Lower lobe of right lung (tissue), 2 donors: ENCODE measurements at places on chromosomes 3 and 15. TPM values are rescaled to one million over a fixed set of nuclear protein-coding genes. Genes with fewer than 3 reads are reported as not detected.

GRCh38 chr15:100341750-100342560, at the start of gene ADAMTS17:
TSS of gene ADAMTS17 (minus strand) at chr15:100341975. CDS start at chr15:100341899, 76 bp downstream.
- H3K27me3 ChIP-seq: peaks cover 13% of the 10 kb centered on the region
- no peaks in the 10 kb centered on the region for H3K36me3 ChIP-seq
- peak; percentile 96 for DNase-seq

GRCh38 chr3:117278424-117279190, 569.0 kb downstream of the TUSC7 start:
- DNase-seq: no peak
- no peak overlapping the region for H3K27ac ChIP-seq
- H3K4me1 ChIP-seq: no peaks in the 10 kb centered on the region

The GCSAM gene
- total RNA-seq: 1.5 TPM

DNA sequence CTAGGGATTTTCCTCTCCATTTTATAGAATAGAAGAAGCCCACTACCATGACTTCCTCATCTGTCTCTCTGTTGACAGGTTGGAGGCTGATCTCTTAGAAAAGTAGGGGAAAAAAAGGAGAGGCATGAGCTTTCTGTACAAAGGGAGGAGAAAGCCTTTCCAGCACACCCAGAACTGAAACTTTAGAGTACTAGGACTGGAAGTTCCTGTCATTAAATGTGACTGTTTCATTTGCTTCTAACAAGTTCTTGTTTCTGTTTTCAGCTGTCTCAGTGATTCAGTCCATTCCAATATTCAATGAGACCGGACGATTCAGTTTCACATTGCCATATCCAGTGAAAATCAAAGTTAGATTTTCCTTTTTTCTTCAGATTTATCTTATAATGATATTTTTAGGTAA, 39.0 kb downstream of the INTS14 start:
- no peak overlapping the region for H3K27ac ChIP-seq
- H3K27me3 ChIP-seq: no peaks in the 10 kb centered on the region
- peaks cover 69% of the 10 kb centered on the region for H3K36me3 ChIP-seq
- no peak overlapping the region for H3K4me3 ChIP-seq

DNA sequence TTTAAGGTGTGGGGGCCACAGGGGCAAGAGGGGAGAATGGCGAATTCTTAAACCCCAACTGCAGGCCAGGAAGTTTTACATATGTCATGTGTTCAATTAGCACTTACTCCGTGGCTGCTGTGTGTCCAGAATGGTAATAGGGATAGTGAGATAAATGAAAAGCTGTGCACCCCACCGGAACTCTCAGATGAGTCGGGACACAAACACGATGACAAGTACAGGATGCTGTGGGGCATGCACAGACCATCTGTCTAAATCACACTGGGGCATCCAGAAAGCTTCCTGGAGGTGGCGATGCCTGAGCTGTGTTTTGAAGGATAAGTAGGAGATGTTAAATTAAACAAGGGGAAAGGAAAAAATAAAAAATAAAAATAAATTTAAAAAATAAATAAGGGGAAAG, 18.3 kb upstream of the TMEM158 start:
- H3K27ac ChIP-seq: no peak overlapping the region
- H3K4me3 ChIP-seq: no peak overlapping the region

DNA sequence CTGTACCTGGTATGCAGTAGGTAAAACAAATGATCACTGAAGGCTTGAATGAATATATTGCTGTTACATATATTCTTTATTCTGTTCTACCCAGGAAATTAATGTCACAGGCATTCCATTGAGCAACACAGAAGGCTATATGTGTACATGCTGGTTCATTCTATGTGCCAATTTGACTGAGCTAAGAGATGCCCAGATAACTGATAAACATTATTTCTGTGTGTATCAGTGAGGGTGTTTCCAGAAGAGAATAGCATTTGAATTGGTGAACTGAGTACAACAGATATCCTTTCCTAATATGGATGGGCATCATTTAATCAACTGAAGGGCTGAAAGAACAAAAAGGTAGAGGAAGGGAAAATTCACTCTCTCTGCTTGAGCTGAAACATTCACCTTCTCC, 886.8 kb downstream of the FHIT start:
- H3K27ac ChIP-seq: no peak overlapping the region
- H3K4me1 ChIP-seq: no peaks in the 10 kb centered on the region
- no peak for DNase-seq

DNA sequence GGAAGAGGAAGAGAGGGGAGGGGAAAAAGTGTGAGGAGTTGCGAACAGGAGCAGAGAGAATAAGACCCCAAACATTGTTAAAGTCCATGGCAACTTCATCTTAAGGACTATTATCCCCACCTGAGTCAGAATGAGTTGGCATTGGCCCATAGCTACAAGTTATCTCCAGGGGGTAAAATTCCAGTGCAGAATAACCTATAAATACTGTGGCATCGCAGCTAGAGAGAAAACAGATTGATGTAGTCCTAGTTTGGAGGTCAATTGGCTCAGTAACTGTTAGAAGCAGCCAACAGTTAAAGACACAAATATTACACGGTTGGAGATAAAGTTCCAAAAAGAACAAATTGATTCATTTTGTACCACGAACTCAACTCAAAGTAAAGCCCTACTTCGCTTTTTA, 313.9 kb upstream of the CCDC54 start:
- peaks cover 19% of the 10 kb centered on the region for H3K4me1 ChIP-seq
- no peaks in the 10 kb centered on the region for H3K36me3 ChIP-seq
- no peak for DNase-seq
- no peak overlapping the region for H3K4me3 ChIP-seq
- no peak overlapping the region for H3K27ac ChIP-seq

GRCh38 chr15:85010386-85011159, 28.9 kb downstream of the PDE8A start:
- no peak for DNase-seq

DNA sequence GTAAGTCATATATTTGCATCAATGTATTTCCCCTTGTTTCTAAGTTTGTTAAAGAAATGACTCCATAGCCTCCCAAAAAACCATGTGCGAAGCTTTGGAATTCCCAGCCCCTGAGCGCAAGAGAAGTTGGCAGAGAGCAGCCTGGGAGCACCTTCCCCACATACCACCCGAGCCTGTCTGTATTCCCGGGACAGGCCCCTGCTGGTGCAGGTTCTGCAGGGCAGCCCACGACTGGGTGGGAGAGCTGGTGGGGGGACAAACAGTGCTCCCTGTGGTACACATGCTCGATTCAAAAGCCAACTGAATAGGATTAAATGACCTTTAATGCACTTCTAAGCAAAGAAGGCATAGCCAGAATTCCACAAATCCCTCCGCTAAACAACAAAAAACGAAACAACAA, 74.6 kb upstream of the SNRPA1 start:
- no peaks in the 10 kb centered on the region for H3K4me1 ChIP-seq
- H3K27me3 ChIP-seq: no peaks in the 10 kb centered on the region
- H3K4me3 ChIP-seq: no peak overlapping the region

The ECE2 gene
- not detected for total RNA-seq

DNA sequence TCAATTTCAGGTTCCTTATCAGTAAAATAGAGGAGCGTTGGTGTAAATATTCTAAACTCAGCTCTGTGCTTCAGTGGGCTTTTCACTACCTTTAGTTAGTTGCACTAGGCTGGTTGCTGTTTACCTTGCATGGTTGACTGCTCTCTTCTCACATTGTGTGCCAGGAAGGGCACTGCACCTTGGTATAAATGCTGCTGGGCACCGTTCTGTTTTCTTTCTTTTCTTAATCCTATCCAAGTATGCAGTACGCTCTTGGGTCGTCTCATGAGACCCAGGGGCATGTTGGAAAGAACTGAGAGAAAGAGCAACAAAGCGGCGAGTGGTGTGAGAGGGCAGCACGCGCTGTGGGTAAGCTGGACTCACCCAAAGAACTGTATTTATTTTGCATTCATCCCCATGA, 22.4 kb downstream of the KCNMB2 start:
- no peak overlapping the region for H3K27ac ChIP-seq
- H3K4me1 ChIP-seq: no peaks in the 10 kb centered on the region
- H3K36me3 ChIP-seq: no peaks in the 10 kb centered on the region
- no peaks in the 10 kb centered on the region for H3K27me3 ChIP-seq
- no peak overlapping the region for H3K4me3 ChIP-seq
- DNase-seq: no peak

DNA sequence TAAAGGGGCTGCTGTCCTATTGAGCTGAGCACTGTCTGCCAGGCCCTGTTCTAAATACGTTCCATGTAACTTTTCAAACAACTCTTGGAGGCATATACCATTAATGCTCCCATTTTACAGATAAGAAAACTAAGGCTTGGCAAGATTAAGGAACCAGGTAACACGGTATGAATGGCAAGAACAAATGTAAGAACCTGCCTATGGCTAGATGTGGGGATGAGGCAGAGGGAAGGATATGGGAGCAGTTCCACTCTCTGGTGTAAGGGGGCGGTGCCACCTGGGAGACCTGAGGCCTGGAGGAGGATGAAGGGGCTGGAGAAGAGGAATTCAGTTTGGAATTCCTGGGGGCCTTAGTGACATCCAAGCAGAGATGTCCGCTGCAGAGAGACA, 3.8 kb upstream of the LMAN1L start:
- H3K36me3 ChIP-seq: peaks cover 6% of the 10 kb centered on the region
- H3K27ac ChIP-seq: no peak overlapping the region
- no peak overlapping the region for H3K4me3 ChIP-seq
- DNase-seq: no peak
- no peaks in the 10 kb centered on the region for H3K27me3 ChIP-seq

The FBN1 gene
- total RNA-seq: 75.3 TPM

The RASGRP1 gene
- 2.3 TPM for total RNA-seq

DNA sequence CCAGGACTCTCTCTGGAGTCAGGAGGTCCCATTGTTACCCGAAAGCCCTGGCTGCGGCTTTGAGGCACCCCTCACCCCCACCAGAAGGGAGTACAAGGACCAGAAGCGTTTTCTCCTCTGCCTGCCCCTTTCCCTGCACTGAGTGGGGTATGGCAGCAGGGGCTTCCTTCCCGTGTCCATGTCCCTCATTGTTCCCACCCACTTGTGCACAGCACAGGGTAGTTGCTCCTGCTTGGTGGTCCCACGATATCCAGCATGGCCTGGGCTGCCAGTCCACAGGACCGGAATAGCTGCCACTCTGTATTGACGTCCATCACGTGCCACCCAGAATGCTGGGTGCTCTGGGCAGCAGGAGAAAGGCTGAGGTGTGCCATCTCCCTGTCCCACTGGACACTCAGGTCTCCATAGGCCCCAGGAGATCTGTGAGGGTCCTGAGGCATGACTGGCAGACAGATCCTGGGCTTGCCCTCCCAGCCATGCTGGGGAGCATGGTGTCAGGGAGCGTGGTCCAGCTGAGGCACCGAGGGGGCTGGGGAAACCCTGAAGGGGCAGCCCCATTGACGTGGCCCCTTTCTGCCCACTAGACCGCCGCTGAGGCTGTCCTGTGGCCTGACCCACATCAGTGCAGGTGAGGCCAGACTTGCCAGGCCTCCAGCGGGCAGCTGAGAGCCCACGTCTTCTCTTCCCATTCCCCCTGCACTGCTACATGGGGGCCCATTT, 45.3 kb upstream of the SEC22A start:
- no peaks in the 10 kb centered on the region for H3K27me3 ChIP-seq
- no peak for DNase-seq
- no peak overlapping the region for H3K27ac ChIP-seq
- no peak overlapping the region for H3K4me3 ChIP-seq
- H3K36me3 ChIP-seq: peaks cover 55% of the 10 kb centered on the region

The WDR48 gene
- total RNA-seq: 44.2 TPM
